ENCODE measurements at places on chromosomes 6 and 20.

- DNase-seq, result no peak
Measured at GRCh38 chr6:92864966-92865555, 554.3 kb downstream of the EPHA7 start.

GRCh38 chr6:35343835-35344550 lies 1.6 kb downstream of the PPARD start:
- no peak for DNase-seq

GRCh38 chr6:35078226-35078850 lies 62.8 kb downstream of the TCP11 start:
- no peak for DNase-seq

DNA sequence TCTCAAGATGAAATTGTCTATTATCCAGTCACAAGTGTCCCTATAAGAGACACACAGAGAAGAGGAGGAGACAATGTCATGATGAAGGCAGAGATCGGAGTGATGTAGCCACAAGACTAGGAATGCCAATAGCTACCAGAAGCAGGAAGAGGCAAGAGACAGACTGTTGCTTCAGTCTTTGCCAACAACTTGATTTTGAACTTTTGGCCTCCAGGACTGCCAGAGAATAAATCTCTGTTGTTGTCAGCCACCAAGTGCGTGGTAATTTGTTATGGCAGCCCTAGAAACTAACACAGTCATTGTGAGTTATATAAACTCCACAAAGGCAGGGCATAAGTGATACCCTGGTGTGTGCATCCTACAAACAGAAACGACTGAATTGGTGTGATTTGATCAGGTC lies 517.0 kb downstream of the BTBD3 start:
- DNase-seq, result no peak

GRCh38 chr6:160222491-160222890 lies 36.1 kb downstream of the SLC22A2 start:
- DNase-seq, result no peak

- DNase-seq, result no peak
Measured at GRCh38 chr6:167579806-167580618, 246.7 kb upstream of the AFDN start.

DNA sequence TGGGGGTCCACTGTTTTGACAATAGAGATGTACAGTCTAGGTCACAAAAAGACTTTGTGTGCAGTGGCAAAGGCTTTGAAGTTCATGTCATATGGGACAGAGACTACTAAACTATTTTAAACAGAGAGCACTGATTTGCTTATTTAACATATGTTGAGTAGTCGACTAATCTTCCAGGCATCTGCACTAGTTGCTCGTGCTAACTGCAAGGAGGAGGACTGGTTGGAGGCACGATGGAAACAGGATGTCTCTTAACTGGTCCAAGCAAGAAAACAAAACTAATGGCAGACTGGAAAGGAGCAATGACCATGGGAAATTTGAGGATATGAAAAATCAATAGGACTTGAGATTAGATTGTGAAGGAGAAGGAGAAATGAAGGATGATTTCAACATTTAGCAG lies 28.5 kb upstream of the ERVFRD-1 start:
- no peak for DNase-seq

DNA sequence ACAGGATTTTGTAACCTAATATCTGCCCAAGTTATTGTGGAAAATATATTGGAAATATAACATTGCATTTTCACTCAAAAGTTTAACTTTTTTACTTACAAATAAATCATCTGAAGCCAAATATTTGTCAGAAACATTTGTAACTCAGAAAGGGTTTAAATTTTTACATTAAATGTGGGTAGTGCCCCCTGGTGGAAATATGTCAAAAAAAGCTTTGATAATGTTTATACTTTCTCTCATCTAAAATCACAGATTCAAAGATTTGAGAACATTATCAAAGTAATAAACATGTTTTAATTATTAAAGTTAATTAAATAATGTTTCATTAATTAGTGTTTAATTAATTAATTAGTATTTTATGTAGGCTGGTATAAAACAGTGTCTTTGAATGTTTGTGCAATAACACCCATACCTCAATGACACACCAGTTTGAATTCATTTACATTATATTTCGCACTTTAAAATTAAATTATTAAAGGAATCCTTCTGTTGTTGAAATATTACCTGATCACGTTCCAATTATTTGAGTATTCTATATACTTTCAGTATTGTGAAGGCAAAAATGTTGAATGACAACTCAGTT lies 320.1 kb upstream of the FKBP1C start:
- DNase-seq, result no peak

DNA sequence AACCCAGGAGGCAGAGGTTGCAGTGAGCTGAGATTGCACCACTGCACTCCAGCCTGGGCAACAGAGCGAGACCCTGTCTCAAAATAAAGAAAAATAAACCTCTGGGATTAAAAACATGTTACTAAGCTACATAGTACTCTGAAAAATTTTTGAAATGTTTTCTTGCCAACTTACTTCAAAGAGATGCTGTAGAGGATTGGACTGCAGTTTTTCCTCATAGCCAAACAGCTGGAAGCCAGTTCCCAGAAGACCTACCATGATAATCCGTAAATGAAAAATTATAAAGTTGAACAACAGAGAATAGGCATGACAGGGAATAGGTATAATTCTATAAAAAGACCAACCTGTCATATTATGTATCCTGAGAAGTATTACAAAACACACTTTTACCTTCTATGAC lies 48.0 kb downstream of the RARS2 start:
- no peak for DNase-seq

DNA sequence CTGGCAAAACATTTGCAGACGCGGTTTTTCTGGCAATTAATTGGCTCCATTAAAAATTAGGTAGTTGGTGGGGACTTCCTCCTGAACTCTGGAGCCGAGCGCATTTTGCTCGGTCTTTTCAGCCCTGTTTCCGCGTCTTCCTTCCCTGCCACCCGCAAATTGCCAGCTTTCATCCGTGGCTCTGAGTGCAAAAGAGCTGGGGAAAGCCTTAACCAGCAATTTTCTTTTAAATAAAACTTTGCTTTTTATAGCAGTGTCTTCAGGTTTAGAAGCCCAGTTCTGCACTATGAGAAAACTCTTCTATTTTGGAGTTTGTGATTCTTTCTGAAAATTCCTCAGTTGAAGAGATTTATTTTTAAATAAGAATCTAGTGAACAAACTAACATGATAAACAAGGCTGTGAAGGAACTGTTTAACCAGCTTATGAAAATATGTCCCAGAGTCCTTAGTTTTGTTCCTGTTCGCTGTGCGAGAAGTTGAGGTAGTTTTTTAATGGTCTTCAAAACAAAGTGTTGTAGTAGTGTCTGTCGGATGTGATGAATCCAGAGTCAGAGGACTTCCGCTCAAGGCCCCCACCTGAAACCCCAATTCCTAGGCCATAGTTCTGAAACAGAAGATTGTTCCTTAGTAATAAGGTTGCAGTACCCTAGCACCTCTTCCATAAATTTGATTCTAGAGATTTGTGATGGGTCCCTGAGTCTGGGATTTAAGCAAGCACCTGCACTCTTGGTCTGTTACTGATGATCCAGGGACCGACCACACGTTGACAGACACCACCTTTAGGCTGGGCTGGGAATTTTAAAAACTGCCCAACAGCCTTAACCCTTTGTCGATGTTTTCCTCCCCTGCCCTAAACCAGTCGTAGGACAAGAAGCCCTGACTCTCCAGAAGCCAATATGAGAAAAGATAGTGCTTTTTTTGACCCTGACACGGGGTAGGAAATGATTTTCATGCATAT lies 950 bp downstream of the KCTD20 start:
- DNase-seq, result peak; percentile 61

DNA sequence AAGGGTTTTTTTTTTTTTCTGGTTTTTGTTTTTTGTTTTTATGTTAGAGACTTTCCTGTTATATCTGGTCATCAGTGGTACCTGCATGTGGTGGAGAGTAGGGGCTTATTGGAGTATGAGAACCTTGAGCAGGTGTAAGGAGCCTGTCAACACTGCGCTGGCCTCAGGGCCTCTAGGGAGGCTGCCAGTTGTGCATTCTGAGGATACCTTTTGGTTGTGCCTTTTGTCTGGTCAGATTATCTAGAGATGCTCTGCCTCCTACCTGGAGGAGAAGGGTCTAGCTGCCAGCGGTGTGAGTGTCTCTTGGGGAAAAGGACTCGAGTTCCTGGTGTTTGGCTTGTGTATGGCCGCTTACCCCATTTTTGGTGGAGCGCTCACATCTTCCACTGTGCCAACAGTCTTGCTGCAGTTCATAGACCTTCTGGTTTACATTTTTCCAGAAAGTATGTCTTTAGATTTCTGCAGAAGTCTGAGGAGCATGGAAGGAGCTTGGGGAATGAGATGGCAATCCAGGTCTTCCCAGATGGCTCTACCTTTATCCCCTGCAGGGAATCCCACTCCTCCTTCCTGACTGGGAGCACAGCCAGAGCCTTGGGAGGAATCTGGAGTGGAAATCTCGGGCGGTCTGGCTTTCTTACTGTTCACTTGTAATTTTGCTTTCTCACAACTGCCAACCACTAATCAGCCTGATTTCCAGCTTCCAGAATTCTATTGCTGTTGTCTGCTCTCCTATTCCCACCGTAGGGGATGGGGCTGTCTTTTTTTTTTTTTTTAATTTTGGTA lies 49.9 kb downstream of the PTPN1 start:
- no peak for DNase-seq

GRCh38 chr6:26172608-26172968 lies 85.4 kb downstream of the HFE start:
- peak; percentile 75 for DNase-seq

DNA sequence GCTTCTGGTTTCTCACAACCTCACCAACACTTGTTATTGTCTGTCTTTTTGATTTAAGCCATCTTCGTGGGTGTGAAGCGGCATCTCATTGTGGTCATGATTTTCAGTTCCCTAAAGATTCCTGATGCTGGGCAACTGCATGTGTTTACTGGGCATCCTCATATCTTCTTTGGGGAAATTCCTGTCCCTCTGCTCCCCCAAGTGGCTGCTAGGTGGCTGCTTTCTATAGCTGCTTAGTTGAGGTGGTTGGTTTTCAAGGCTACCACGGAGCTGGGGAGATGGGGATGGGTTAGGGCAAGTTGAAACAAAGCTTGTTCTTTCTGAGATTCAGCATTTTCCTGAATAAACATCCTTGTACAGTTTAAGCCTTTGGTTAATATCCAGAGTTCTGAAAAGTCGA lies 403.9 kb upstream of the SULF2 start:
- peak; percentile 45 for DNase-seq

DNA sequence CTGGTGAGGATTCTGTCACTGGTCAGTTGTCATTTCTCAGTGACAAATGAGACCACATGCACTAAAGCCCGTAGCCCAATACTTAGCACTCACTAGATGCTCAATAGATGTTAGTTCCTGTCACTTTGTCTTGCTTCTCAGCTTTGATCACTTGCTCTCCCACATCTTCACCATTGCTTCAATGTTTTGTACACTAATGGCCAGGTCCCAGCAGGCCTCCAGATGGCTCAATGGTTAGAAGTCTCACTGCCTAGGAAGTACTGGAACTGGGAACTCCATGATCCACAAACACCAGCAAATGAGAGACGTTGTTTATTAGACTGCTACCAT lies 502.8 kb upstream of the JARID2 start:
- DNase-seq, result no peak

GRCh38 chr6:119034827-119035458 lies 43.5 kb downstream of the FAM184A start:
- no peak for DNase-seq

DNA sequence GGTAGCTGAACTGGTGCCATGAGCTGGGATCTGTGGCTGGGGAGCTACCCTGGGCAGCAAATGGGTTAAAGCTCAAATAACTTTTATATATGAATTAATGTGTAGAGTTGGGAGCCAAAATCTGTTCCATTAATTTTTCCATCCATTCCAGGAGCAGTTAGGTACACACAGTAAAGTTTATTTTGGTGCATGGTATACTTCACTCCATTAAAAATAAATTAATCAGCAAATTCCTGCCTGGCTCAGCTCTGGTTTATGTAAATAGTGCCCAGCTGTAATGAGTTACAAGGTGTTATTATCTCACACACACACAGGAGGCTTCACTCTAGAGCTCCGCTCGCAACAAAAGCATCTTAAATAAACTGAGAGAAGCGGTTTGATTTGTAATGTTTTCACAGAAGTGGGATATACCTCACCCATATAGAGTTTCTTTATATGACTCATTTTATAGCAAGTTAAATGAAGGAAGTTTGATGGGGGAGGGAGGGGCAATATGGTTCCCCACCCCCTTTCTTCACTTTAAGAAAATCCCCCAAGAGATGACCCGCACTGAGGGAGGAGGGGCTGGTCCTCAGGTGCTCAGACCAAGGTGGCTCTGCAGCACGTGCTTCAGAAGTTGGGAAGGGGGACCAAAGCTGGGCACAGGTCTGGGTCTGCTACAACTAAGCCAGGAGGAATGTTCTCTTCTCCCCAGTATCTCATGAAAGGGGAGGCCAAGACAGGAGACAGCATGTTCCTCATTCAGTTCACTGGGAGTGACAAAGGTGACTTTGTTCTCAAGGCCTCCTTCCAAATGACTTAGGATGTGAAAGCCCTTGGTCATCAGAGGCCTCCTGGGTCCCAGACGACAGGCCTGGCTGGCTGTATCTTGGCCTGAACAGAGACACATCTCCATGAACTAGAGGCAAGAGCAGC lies 10.5 kb upstream of the FAM83C start:
- no peak for DNase-seq

DNA sequence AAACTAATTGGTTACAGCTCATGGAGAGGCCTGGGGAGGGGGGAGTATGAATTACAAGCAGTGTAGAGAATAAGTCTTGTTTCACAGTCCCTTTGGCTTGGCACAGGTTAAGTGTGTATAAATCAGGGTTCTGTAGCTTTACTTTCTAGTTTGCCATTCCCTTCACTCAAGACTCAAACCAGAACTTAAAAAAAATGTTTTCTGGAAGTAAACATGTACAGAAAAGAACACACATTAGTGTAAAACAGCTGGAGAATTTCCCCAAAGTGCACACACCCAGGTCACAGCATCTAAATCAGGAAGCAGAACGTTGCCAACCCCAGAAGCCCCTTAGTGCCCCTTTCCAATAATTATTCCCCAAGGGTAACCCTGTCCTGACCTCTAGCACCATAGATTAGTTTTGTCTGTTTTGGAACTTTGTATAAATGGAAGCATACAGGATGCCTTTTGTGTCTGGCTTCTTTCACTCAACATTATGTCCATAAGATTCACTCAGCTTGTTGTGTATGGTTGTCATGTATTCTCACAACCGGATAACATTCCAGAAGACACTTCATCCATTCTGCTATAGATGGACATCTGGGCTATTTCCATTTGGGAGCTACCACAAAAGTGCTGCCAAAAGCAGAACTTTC lies 33.7 kb upstream of the SCUBE3 start:
- DNase-seq, result no peak

- no peak for DNase-seq
Measured at GRCh38 chr6:159620947-159621346, 72.1 kb downstream of the SOD2 start.

GRCh38 chr6:109383438-109383940 lies 1.2 kb upstream of the CD164 start:
- DNase-seq, result peak; percentile 28

GRCh38 chr6:33746036-33746600 lies 587 bp downstream of the IP6K3 start:
- no peak for DNase-seq

DNA sequence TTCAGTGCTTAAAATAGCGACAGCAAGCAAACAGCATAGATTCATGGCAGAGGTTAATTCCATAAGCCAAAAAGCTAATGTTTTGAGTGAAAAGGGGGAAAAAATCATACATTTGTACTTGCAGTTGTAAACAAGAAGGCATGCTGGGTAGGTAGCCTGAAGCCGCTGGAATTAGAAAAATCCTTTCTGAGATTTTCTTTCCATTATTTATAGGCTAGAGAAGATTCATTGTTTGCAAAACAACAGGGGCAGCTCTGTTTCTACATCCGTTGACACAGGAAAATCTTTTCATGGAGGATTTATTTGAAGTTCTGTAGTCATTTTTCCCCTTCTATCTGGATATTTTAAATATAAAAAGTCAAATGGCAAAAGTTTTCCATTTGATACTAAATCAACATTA lies 843.9 kb downstream of the QKI start:
- DNase-seq, result no peak

All from suppressor macrophage (primary cell).